CD4-positive, alpha-beta memory T cell (primary cell): ENCODE measurements at places on chromosomes 4 and X. TPM values are rescaled to one million over a fixed set of nuclear protein-coding genes. Genes with fewer than 3 reads are reported as not detected.

- no peak for DNase-seq
These were observed 28.1 kb downstream of the CASP6 start for GRCh38 chr4:109675181-109675580.

- DNase-seq: no peak
These were observed 93.6 kb downstream of the DCTD start for GRCh38 chr4:182823576-182823975.

DNA sequence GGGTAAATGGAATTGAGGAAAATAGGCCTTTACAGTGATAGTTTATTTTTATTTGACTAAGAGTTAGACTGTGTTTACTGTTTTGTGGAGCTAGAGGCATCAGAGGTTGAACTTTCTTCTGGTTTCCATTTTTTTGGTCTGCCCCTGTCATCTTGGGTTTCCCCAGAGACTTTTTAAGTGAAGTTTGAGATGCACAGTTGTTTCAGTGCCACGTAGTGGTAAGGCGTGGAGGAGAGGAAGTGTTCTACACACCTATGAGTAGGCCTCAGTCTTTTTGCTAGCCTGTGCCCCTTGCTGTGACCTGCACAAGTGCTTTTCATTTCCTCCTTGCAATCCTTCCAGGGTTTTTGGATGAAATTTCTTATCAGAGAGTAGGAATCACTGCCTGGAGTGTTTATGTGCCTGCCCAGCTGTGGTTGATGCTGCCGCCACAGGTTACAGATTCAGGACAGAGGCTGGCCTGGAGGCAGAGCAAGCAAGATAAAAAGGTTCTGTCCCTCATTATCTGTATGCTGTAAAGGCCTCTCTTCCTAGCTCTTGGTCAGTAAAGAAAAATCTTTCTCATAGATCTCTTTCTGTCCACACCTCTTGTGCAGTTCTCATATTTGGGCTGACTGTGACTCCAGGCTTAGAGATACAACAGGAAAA is 12.5 kb upstream of the HSFX4 start:
- DNase-seq: no peak

DNA sequence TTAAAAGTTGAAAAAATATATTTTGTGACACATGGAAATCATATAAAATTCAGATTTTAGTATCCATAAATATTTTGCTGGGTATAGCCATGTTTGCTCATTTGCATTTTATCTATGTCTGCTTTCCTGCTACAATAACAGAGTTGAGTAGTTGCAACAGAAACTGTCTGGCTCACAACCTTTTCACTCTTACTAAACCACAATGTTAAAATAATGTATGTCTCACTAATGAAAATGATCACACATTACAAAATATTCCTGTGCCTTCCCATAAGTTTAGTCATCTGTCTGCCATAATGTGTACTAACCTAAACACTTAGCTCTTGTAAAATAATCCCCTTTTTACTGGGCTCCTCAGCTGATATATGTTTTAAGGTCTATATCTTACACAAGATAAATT is 174.0 kb upstream of the PRPS2 start:
- no peak for DNase-seq

- DNase-seq: no peak
These were observed 17.6 kb downstream of the OTUD6A start for GRCh38 chrX:70079870-70080269.

GRCh38 chr4:149986917-149987316 is 91.3 kb upstream of the DCLK2 start:
- no peak for DNase-seq

GRCh38 chr4:45155081-45155777 is 428.9 kb upstream of the GNPDA2 start:
- DNase-seq: no peak

DNA sequence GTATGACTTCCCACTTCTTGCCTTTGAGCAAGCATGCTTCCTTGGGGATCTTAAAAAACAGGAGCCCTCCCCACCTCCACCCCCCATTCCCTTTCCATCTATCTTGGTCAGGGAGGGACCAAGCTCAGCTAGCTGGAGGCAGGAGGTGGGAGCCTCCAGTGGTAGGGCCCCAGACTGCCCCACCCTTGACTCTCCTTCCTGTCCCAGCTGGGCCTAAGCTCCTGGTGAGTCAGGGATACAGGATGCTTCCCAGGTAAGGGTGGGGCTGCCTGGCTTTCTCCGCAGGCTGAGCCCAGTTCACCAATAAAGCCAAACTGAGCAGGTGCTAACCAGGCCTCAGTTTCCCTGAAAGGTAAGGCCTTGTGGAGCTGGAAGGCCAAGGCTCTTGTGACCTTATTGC is 15.2 kb downstream of the EFNB1 start:
- no peak for DNase-seq

DNA sequence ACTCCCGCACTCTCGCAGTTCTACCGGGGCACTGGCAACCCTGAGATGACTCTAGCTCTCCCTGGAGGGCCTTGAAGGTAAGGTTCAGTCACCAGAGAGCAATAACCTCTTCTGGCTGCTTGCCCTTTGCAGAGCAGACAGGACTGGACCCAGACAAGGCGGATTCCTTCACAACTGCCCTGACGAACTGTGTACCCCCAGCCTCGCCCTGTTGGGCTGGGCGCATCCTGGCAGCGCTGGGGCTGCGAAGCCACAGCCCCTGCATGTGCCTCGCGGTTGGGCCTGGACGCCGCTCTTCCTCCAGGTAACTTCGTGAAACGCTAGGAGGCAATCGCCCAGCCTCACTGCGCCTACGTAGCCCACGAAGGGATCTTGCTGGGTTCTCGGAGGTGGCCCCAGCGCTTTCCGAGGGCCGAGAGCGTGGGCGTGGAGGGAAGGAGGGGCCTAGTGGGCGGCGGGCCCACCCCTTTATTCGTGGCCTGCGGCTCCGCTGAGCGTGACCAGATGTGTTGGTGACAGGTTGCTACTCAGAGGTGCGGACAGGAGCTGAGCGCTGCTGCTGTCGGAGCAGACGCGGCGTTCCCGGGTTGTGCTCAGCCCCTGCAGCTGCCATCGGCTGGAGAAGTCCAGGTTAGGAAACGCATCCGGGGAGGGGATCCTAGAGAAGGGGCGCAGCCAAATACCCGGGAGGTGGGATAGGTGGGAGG is 1.9 kb upstream of the MAMLD1 start:
- peak; percentile 33 for DNase-seq

- DNase-seq: no peak
These were observed 128.1 kb upstream of the NDP start for GRCh38 chrX:44101281-44101680.

- DNase-seq: no peak
These were observed 211.3 kb downstream of the TENM3 start for GRCh38 chr4:182454440-182455013.

GRCh38 chr4:113169368-113169767 is 119.9 kb downstream of the ANK2 start:
- no peak for DNase-seq

DNA sequence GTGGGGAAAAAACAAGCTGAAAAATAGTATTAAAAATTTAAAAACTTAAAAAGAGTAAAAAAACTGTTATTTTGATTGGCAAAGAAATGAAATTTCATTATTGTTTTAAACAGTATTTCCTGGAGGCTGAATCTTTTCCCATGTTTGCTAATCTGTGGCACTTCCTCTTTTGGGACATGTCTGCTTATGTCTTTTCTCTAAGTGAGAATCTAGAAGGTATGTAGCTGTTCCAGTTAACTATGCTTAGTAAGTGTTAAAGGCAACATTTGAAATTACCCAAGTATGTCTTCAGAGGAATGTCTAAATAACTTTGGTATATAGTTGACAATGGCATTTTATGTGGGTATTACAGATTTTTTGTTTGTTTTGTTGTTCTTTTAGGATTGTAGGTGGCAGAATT is 81.6 kb upstream of the TBC1D9 start:
- no peak for DNase-seq

DNA sequence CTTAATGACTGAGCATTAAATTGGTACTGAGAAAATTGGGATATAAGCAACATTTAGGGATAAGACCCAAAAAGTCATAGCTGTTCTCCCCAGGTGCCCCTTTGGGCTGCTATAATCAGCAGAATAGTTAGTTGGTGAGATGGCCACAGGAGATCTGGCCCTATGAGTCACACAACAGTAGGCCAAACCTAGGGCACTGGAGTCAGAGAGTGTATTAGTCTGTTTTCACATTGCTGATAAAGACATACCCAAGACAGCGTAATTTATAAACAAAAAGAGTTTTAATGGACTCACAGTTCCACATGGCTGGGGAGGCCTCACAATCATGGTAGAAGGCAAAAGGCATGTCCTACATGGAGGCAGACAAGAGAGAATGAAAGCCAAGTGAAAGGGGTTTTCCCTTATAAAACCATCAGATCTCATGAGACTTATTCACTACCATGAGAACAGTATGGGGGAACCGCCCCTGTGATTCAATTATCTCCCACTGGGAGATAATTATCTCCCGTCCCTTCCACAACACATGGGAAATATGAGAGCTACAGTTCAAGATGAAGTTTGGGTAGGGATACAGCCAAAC is 338.3 kb upstream of the NR3C2 start:
- DNase-seq: no peak

GRCh38 chr4:184568770-184569169 is 80.5 kb downstream of the CASP3 start:
- DNase-seq: no peak

DNA sequence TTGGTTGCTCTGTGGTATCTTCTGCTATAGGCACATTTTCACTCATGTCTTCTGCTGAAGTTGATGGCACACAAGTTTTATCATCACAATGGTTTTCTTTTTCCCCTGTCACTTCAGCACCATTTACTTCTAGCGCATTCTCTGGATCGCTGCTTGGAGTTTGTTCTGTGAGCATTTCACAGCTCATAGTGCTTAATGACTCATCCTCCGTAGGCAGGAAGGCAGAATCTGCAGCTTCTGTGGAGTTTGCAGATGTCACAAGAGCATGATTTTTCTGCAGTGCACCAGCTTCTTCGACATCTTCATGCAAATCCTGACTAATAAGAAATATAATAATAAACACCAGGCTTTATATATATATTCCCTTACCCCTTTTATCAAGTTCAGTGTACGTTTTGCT is 83.6 kb downstream of the CHM start:
- DNase-seq: no peak

DNA sequence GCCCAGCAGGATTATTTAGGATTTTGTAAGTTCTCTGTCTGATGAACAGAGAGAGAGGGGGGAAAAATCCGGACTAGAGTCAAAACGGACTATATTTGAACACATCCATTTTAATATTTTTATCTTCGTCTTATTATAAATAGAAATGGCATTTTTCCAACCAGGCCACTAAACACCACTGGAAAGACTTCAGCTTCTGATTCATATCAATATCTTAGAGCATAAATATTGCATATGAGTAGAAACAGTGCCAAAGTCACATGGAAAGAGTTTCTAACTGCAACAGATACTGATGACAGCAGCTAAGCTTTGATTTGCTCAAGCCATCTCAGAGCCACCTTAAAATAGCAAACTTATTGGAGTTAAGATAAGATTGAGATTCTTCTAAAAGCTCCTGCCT is 456 bp downstream of the PPARGC1A start:
- DNase-seq: no peak

GRCh38 chrX:72146527-72146926 is 14.8 kb upstream of the RTL5 start:
- no peak for DNase-seq

DNA sequence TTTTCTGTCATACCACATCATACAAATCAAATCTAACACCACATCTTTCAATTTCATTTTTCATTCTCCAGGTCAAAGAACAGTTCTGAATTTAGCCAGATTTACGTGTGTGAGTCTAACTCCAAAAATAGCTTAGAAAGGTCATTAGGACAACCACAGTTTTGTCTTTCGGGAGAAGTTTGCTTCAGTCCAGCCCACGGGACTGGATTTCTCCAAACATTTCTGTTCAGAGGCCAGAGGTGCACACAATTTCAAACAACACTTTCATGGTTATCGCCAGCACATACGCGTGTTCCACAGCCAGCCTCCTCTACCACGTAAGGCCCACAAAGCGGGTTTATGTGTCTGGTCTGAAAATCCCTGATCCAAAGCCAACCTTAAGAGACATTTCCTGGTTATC is 65.9 kb downstream of the VEGFC start:
- no peak for DNase-seq

DNA sequence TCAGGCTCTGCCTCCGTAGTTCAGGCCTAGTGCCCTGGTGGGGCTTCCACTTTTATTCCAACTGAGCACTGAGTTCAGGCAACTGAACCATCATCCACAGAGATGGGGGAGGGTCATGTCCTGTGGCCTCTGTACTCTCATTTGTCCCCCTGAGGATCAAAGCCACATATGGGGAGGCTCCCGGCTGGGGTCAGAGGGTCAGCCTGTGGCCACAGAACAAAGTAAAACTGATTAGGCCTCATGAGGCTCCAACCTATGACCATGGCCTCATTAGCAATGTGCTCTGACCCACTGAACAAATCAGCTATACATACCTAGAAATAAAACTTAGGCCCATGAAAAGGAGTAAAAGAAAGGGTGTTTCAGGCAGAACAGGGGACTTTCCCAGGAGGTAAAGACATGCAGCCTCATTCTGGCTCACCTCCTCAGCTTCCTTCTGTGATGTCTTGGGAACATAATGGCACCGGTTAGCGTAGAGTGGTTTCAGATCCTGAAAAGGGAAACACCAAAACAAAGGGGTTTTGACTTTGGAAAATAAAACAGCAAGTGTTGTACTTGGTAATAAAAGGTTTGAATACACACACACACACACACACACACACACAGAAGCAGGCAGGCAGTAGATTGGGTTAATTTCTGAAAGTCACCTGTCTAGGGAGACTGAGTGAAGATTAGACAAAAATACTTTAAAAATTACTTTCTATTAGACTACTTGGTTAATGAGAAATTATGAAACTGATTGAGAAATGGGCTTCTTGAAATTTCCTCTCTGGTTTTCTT is 24.3 kb downstream of the TMEM255A start:
- no peak for DNase-seq

DNA sequence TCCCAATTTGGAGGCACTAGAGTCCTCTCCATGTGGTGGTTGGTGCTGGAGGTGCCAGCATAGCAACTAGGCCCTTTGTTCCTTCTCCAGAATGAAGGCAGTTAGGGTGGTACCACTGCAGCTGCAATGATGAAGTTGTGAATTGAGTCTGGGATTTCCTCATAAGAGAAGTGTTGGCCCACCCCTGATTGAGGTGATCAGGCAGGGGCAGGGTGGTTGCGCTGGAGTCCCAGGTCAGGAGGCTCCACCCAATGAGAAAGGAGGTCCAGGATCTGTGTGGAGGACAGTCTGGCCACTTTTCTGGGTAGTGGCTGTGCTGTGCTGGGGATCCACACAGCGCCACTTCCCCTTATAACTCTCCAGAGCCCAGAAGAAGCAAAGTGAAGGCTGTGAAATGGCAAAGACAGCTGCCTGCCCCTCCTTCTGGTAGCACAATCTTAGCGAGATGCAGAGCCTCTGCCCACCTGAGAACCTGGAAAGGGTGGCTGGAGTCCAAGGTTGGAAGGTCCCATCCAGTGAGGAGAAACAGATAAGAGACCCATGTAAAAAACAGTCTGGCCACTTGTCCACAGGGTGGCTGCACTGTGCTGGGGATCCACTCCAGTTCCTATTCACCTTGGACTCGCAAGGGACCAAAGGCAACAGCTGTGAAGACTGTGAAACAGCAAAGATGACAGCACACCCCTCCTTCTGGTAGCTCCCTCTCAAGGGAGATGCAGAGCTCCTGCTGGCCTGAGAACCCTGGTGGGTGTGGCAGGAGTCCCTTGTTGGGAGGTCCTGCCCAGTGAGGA is 124.6 kb downstream of the RRAGB start:
- DNase-seq: no peak

- DNase-seq: no peak
These were observed 13.5 kb upstream of the CXXC4 start for GRCh38 chr4:104508224-104508623.

ASB5 gene
- total RNA-seq: not detected

SERTM2 gene
- total RNA-seq: not detected

SSX1 gene
- total RNA-seq: not detected

TACC3 gene
- 134 TPM for total RNA-seq

TEX11 gene
- not detected for total RNA-seq

POF1B gene
- 0.90 TPM for total RNA-seq

VCX3B gene
- not detected for total RNA-seq
